ENCODE measurements at places on chromosomes 16 and 17.
A peak's percentile ranks its signal among the peaks of the same experiment; 100 is the strongest.

- DNase-seq, result no peak
Measured at GRCh38 chr17:28327709-28328108, 7.6 kb downstream of the IFT20 start.

- DNase-seq, result no peak
Measured at GRCh38 chr17:66386498-66387351, 84.3 kb downstream of the PRKCA start.

DNA sequence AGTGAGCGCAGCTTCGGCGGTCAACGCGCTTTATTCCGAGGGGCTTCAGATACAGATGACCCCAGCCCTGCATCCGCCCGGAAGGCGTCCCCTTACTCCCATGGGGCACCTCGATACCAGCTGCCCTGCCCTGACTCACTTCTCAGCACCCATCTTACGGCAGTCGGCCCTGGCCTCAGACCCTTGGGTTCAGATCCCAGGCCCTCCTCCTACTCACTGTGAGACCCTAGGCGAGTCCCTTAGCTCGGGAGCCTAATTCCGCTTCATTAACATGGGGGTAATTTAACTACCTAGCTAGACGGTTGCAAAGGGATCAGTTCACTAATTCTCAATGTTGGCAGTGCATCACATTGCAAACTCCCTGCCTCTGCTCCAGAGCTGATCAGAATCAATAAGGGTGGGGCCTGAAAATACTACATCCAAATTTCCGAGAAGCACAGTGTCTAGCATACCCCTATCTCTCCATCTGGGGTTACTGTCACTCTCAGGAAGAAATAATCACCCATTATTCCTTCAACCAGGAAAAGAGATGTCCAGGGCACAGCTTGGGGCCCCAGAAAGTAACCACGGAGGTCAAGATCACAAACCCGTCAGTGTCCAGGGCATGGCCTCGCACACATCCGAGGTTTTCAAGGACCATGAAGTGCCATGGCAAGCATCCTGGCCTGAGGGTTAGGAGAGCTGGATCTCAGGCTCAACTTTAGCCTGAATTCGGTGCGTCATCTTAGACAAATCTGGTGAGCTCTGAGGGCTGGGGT, 415 bp upstream of the FLOT2 start:
- DNase-seq, result peak; percentile 38

DNA sequence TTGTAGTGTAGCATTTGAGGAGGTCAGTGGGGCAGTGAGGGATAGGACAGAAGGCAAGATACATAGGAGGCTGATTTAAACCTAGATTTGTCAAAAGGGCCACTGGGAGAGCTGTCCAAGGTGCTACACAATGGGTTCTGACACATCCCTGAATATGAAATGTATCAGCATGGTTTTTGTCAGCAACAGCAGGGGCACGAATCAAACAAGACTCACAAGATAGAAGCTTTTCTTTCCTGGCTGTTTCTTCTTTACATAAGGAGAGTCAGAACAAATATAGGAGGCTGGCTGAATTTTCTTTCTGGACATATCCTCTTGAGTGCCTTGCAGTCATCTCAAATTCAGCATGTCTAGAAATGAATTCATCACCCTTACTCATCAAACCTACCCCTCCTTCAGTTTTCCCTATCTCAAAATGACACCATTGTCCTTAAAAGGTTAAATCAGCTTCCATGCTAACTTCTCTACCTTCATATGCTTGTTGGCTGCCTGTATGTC, 130.5 kb downstream of the NPIPB5 start:
- DNase-seq, result peak; percentile 26

- DNase-seq, result peak; percentile 30
Measured at GRCh38 chr16:67967958-67968399, 458 bp downstream of the SLC12A4 start.

GRCh38 chr17:80660527-80661198, 116.0 kb downstream of the RPTOR start:
- no peak for DNase-seq

DNA sequence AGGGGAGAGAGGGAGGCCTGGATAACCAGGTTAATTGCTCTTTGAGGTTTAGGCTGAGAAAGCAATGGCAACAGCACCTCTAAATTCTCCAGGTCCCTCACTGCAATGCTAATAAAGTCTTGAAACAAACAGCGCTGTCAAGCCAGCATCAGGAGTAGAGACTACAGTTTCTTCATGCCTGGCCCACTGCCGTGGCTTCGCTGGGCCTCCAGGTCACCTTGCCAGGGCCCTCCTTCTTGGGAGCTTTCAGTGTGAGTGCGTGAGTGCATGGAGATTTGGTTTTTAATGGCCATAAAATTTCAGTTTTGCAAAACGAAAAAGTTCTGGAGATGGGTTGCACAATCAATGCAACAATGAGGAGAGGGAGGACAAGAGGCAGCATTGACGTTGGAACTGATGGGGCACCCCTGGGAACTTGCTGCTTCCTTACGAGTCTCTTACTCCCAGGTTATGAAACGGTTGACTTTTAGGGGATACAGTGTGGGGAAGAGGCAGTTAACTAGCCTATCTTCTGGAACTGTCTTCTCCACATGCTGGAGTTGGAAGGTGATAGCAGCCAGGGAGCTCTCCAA, 229.4 kb downstream of the XYLT1 start:
- DNase-seq, result no peak

DNA sequence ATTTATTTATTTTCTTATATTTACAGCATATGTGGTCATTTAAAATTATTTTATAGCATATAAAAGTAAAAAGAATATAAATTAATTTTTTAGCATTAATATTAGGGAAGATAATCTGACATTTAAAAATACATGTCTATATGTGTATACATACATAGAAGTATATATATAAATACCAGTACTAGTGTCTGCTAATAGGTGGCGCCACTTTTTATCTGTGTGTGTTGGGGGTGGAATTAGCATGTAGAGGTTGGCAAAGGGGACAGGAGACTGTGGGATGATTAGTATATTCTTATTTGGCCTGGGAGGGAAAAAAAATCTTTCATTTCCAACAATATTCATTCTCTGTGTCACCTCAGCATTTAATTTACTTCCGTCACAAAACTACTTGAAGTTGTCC, 359.1 kb downstream of the WWOX start:
- no peak for DNase-seq

DNA sequence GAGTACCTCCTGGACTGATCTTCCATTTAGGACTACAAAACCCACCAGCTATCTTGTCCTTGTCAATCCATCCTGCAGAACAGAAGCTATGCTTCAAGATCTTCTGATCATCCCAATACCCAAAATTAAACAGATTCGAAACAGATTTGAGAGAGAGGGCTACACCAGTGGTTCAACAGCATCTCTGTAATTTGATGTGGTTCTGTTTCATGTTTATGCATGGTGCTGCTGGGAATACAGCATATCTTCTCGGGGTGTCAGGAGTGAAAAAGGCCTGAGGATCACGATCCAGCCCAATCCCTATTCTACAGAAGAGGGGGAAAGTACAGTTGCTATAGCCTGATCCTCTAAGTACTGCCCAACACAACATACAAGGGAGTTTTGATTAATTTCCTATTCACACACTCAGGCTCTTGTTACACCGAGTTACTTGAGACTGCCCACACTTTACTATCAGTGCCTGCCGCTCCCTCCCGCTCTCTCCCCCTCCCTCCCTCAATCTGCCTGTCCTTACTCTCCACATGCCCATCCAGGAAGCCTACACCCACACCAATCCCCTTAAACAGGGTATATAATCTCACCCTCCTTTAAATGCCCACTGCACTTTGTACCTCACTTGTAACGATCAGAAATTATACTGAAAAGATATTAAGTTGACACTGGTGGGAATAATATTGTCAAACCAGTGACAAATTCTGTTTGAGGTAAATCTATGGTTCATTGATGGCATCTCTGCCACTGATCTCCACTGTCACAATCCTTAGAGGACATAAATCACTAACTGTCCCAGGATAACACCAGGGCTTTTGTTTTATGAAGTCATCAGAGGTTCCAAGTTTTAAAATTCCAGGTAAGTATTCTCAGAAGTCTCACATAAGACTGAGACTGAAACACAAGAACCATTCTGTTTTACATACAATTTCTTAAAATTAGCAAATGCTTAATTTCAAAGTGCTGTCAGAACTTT, 89.3 kb upstream of the PLEKHM1 start:
- DNase-seq, result no peak

GRCh38 chr17:73624496-73624988, 19.7 kb downstream of the SDK2 start:
- no peak for DNase-seq

DNA sequence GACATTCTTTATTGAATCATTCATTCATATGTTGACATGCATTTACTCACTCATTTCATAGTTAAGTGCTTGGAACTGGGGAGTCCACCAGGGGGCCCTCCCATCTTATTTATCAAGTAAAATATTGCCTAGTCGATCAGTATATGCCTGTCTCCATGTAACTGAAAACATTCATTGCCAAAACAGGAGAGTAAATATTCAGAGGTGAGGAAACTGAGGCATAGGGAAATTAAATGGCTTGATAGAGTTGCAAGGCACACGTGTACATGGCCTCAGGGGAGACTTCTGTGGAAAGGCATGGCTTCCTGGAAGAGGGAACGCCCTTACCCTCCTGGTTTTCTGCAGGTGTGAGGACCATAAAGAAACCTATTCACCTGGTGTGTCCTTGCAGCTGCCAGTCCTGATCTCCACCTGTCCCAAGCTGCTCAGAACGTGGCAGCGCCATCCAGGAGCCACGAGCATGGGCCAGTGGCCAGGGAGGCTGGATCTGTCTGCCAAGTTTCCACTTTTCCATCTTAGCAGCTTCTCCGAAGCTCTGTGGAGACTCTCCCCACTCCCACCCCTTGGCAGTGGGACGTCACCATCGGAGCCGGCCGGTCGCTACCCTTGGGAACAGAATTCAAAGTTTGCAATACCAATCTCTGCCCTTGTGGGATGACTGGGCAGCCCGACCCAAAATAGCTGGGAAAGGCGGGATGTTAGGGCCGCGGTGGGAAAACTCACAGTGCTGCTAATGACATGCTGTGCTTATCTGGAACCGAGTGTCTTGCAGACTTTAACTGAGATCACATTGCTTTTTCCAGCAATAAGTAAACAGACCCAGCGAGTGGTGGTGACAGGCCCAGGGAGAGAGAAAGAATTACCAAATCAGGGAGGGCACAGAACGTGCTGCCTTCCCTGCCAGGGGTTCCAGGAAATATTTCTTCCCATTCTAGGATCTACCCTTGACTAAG, 4.1 kb upstream of the C1QTNF1 start:
- DNase-seq, result peak; percentile 63

DNA sequence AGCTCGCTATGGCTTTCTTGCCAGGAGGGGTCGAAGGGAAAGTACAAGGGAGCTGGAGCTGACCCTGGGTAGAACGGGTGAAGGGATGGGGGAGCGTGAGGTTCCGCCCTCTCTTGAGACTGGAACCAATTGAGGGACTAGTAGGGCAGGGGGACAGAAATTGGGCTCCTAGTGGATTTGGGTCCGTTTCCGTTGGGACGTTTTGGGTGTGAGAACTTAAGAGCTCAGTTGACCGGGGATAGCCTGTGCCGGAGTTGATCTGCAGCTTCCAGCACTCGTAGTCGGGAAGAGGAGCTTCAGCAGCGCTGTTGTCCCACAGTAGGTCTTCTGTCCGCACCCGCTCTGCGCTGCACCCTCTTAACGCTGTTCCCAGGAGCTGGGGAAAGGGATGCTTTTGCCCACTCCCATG, 481 bp downstream of the CNTROB start:
- peak; percentile 45 for DNase-seq

GRCh38 chr16:49699841-49700175, 156.1 kb downstream of the ZNF423 start:
- no peak for DNase-seq

GRCh38 chr16:57356547-57356946, 2.0 kb upstream of the CCL22 start:
- no peak for DNase-seq

GRCh38 chr17:82301916-82302567, 15.4 kb downstream of the CD7 start:
- DNase-seq, result peak; percentile 59

- DNase-seq, result no peak
Measured at GRCh38 chr17:68954146-68954896, 871 bp downstream of the ABCA8 start.

DNA sequence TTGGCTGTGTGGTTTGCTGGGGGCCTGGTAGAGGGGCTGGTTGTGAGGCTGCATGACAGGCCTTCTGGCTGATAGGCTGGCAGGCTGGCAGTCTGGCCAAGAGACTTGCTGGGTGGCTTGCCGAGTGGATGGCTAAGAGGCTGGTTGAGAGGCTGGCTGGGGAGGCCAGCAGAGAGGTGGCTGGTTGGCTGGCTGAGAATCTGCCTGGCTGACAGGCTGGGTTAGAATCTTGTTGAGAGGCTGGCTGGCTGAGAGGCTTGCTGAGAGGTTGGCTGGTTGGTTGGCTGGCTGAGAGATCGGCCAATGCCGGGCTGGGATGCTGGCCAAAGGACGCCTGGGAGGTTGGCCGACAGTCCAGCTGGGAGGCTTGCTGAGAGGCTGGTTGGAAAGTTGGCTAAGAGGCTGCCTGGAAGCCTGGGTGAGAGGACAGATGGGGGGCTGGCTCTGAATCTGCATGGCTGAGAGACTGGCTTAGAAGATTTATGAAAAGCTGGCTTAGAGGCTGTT, 35.9 kb upstream of the ACSM2B start:
- no peak for DNase-seq

DNA sequence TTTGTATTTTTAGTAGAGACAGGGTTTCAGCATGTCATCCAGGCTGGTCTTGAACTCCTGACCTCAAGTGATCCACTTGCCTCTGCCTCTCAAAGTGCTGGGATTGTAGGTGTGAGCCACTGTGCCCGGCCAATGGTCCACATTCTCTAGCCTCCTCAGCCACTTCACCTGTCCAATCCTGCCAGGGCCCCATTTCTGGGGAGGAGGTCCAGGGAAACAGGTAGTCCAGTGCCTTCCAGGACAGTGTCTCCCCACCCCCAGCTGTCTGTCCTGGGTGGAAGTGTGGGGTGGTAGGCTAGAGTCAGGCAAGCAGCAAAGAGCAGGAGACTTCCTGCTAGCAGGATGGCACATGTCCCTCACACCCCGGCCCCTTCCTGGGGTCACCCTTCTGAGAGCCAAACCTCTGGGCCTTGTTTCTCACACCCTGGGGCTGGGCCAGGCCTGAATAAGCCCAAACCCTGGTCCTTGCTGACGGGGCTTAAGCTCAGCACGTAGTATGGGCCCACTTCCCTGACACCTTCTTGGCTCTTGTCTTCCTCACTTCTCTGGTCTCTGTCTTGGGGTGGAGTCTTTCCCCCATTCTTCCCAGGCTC, 5.0 kb downstream of the FHOD1 start:
- DNase-seq, result no peak

Data from activated CD4-positive, alpha-beta T cell treated with anti-CD3 and anti-CD28 coated beads, Interleukin-2, amount 10 ng/mL, durations not matched to agents 7 days and 5 days (primary cell).